Stimulated activated CD4-positive, alpha-beta T cell treated with anti-CD3 and anti-CD28 coated beads, Interleukin-2, amount 100 ng/mL, for 4 hours (primary cell): ENCODE measurements at places on chromosomes 2 and 18.

- DNase-seq = no peak
Observed at GRCh38 chr2:216215658-216216390, 106.7 kb downstream of the XRCC5 start.

DNA sequence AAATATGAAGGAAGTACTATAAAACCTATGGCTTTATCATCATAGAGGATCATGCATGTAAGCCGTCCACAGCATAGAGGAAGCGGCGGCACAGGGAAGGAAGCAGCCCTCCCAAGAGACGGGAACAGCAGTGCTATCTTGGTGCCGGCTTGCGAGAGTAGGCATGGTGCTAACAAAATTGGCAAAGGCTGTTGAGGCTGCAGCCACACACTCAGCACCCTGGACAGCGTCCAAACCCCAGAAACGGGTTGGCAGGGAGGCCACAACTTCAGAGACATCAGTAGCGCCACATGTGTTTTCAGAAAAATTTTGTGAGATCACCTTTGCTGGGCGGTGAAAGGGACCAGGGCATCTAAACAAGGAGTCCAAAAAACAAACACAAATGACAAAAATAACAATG is 37.7 kb downstream of the NETO1 start:
- DNase-seq = no peak

DNA sequence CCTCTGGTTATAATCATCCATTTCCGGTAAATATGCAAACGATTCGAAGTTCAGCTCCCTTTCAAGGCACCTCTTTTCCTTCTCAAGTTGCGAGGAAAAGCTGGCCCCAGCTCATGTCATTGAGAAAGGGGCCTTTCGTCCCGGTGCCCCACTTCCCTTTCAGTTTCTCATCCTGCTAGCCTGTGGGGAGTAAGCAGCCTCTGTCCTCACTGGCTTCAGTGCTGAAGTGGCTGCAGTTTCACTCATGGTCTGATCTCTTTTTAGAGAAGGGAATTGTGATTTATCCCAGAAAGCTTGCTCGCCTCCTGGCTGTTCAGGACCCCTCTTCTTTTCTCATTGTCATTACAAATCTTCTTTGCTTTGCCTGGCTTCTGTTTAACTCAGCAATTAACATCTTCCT is 207.5 kb downstream of the NR4A2 start:
- DNase-seq = no peak

DNA sequence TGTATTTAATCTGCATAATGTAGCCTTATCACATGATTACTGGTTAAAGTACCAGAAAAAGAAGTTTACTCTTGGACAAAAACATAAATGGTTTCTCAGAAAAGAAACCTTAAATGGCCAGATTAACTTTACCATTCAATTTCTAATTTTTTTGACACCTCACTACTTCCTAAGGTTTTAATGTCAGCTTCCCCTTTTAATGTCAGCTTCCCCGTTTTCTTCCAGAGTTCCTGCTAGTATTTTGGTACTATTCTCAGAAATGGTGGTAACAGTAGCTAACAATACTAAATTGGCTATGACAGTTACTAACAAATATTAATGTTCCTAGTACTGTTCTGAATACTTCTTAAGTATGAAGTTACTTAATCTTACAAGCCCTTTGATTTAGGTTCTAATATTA is 22.4 kb upstream of the SLC8A1 start:
- DNase-seq = no peak

GRCh38 chr2:189862751-189863150 is 78.5 kb downstream of the PMS1 start:
- no peak for DNase-seq

- no peak for DNase-seq
Observed at GRCh38 chr2:17190527-17190926, 327.7 kb downstream of the RAD51AP2 start.

DNA sequence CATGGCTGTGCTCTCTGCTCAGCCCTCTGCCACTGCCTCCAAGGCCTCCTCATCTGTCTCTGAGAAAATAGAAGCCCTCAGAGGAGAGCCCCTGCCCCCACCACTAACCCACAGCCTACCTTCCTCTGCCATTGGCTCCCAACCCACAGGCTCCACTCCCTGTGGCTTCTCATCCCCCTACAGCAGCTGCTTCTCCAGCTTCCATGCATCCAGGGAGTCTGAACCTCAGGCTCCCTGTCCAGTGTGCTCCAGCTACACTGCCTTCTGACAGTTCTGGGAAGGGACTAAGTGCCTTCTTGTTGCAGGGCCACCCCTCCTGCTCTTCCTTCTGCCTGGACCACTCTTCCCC is 29.3 kb downstream of the COL6A3 start:
- DNase-seq = no peak

DNA sequence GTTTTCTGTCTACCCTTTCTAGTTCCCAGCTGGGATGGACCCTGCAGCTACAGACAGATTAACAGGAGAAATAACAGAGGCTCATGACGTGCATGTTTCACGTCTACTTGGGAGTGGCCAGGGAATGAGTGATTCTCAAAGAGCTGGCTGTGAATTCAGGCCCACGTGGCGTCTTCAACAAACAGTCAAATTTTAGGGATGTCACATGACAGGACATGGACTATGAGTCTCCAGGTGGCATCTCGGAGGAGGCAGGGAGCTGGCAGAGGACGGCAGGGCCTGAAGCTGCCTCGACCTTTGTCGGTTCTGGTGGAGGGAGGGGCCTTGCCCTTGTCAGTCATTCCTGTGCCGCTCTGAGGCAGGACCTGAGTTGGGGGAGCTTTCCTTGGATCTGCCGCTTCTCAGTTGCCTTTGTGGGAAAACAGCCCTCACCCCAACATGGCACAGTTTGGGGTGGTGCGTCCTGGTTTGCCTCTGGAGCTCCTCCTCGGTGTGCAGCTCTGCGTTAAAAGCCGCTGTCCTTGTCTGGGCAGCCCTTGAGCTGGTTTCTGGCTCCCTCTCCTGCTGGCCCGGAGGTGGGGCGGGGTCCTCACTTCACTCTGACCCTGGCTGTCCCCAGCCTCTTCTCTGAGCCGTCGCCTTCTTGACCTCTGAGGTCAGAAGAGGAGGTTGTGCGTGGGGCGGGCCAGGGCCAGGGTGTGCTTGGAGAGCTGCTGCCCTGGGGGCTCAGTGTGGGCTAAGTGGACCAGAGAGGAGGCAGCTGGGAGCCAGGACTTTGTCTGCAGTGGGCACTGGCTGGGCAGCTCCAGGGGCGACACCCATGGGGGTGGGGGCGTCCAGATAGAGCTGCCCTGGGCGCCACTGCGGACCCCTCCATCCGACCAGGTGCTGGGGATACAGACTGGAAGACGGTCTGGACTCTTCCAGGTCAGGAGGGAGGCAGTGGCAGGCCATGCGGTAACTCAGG is 12.1 kb upstream of the GAL3ST2 start:
- no peak for DNase-seq

- no peak for DNase-seq
Observed at GRCh38 chr18:63444580-63444979, 22.3 kb upstream of the VPS4B start.

DNA sequence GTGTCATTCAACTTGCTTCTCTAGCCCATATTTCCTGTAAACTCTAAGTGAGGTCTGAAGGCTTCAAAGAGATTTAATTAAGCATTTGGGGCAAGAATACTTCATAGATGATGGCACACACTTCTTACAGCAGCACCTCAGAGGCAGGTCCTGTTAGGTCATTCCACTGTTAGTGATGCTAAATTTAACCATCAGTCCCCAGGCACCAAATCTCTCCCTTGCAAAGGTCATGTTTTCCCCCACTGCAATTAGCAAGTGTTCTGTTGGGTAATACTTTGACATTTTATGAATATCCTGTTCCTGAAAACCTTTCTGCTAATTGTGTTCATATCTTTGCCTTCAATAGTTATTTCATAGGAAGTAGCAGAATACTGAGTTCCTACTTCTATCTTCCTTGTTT is 117.0 kb downstream of the STK39 start:
- DNase-seq = no peak

- no peak for DNase-seq
Observed at GRCh38 chr2:15693926-15694588, 102.4 kb downstream of the DDX1 start.

GRCh38 chr2:170339322-170339721 is 161.4 kb downstream of the MYO3B start:
- no peak for DNase-seq

GRCh38 chr2:54709336-54709809 is 14.1 kb upstream of the EML6 start:
- DNase-seq = no peak

DNA sequence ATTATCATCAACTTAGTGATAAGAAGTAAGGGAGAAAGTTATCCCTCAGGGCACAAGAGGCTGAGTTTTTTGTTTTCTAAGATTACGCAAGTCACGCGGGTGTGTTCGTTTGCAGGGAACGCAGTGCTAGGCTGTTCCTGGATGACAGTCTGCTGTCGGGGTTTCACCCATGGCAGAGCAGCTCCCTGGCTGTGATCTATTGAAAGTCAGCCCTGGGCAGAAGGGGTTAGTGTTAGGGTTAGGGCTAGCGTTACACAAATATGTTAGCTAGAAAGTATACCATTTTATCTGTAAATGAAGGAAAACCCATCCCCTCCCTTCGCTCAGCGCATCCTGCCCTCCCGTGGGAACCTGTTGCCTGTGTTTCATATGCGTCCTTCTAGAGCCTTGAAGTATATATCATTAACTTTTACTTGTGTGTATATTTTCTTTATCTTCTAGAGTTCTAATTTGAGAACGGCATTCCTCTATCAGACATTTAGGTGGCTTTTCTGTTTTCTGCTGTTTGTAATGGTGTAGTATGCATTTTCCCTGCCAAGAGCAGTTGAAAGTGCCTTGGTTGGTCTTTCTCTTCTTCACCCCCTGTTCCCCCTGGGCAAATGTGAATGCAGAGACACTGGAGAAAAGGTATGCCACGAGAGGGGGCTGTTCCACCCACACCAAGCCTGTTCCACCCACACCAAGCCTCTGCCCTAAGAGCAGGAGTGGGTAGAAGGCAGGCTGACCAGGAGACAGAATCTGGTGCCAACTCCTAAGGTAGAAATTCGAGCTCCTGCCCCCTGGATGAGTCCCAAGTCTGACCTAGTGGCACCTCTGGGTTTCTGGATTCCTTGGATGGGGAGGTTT is 47.0 kb downstream of the ARMC9 start:
- no peak for DNase-seq

GRCh38 chr2:60118061-60118460 is 435.4 kb downstream of the BCL11A start:
- DNase-seq = no peak

- DNase-seq = no peak
Observed at GRCh38 chr2:215695861-215696260, 260.0 kb upstream of the FN1 start.

DNA sequence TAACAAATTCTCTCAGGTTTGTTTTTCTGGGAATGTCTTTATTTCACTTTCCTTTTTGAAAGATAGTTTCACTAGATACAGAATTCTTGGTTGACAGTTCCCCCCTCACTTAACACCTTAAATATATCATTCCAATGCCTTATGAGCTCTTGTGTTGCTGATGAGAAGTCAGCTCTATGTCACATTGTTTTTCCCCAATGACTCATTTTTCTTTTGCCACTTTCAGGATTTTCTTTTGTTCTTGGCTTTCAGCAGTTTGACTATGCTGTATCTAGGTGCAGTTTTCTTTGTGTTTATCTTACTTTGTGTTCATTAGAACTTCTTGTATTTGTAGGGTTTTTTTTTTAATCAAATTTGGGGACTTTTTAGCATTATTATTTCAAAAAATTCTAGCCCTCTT is 5.6 kb upstream of the RALBP1 start:
- no peak for DNase-seq

DNA sequence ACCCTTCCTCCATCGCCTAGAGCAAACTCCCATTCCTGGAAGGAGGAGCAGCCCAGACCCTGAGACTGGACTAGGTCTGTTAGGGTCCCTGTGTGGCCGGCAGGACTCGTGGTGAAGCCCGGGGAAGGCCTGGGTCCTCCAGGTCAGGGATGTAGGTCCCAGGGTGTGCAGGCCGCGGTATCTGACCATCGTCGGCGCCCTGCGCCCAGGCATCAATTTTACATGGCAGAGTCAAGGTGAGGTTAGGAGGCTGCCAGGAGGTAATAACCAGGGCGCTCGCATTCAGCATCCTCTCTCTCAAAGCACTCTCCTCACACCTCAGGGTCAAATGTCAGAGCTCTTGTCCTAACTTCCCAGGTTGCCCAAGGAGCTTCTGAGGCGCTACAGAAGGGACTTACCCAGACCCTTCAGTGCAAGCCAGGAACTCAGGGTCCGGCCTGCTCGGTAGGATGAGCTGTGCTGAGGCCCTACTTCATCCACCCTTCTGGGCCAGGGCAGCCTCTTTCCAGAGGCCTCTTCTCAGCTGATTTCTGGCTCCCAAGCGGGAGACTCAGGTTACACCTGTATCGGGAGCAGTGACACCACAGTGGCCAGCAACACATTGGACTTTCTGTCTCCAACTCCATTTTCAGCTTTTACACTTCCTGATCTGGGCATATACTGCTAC is 628 bp downstream of the SH2D6 start:
- no peak for DNase-seq

DNA sequence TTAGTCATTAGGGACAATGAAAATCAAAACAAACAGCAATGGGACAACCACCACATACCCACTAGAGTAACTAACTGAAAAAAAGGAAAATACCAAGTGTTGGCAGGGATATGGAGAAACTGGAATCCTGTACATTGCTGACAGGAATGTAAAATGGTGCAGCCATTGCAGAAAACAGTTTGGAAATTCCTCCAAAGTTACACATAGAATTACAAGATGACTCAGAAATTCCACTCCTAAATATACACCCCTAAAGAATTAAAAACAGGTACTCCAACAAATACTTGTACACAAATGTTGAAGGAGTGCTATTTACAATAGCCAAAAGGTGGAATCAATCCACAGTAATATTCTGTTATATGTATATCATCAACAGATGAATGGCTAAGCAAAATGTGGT is 110.9 kb downstream of the ROCK1 start:
- no peak for DNase-seq

DNA sequence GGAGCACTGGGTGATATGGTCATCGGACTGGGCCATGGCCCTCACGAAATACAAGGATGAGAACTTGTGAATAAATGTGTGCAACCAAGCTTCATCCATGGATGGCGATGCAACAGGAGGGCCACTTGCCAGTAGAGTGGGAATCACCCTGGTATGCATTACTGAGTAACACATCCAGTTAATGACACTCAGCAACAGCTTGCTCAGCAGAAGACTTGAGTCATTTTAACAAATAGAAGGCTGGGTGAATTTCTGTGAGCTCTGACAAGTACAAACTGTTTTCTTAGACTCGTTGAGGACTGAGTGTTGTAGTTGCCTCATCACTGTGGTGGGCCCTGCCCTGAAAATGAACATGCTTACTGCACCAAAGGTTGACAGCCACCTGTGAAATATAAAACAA is 221.6 kb downstream of the NCKAP5 start:
- DNase-seq = no peak

DNA sequence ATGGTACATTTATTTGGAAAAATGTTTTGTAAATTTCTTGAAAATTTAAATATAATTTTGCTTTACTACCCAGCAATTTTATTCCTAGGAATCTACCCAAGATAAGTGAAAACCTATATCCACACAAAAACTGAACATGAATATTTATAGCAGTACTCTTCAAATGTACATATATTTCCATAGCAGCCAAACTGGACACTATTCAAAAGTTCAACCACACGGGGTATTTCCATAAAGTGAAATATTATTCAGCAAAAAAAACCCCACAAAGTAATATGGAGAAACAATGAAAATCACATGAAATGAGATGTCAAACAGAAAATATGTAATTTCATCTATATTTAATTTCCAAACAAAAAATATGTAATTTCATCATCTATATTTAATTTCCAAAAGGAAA is 1247.6 kb upstream of the TMEFF2 start:
- DNase-seq = no peak
